ENCODE measurements at places on chromosomes 7 and 10. TPM values are rescaled to one million over a fixed set of nuclear protein-coding genes. Genes with fewer than 3 reads are reported as not detected.

The UCN3 gene
- 0.50 TPM for total RNA-seq

The ACHE gene
- total RNA-seq: 71.4 TPM

The EBLN1 gene
- not detected for total RNA-seq

The LIPF gene
- not detected for total RNA-seq

The MOGAT3 gene
- total RNA-seq: not detected

The ELN gene
- 287 TPM for total RNA-seq

The DLX5 gene
- total RNA-seq: 0.50 TPM

GRCh38 chr10:103823706-103824272 is 31.6 kb downstream of the SH3PXD2A start:
- H3K27ac ChIP-seq: no peak overlapping the region
- no peaks in the 10 kb centered on the region for H3K27me3 ChIP-seq
- H3K36me3 ChIP-seq: no peaks in the 10 kb centered on the region
- H3K4me3 ChIP-seq: no peak overlapping the region
- DNase-seq: no peak
- peaks cover 36% of the 10 kb centered on the region for H3K4me1 ChIP-seq

DNA sequence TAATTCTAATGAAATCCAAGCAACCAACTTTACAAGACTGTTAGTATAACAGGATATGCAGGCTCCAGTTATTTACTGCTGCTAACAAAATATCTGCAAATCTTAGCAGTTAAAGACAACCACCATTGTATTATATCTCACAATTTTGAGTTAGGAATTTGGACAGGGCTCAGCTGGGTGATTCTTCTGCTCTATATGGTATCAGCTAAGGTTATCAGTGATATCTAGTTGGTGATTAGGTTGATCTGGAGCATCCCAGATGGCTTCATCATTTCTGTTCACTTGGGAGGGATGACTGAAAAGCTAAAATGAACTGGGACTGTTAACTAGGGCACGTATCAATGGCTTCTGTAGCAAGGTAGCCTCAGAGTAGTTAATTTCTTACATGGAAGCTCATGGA is 105.7 kb downstream of the MBL2 start:
- H3K27ac ChIP-seq: no peak overlapping the region
- H3K4me3 ChIP-seq: no peak overlapping the region
- no peaks in the 10 kb centered on the region for H3K27me3 ChIP-seq
- no peaks in the 10 kb centered on the region for H3K4me1 ChIP-seq
- DNase-seq: no peak

- H3K4me3 ChIP-seq: no peak within 1 kb of the TSS
- no peak for DNase-seq
- no peak within 1 kb of the TSS for H3K27ac ChIP-seq
- H3K36me3 ChIP-seq: no peaks in the 10 kb centered on the region
- peaks cover 28% of the 10 kb centered on the region for H3K4me1 ChIP-seq
Measured at GRCh38 chr7:27199849-27200760, at the start of gene HOXA13. Gene HOXA13, minus strand, starts transcription at chr7:27200091. Its CDS starts 14 bp downstream, at chr7:27200077.

DNA sequence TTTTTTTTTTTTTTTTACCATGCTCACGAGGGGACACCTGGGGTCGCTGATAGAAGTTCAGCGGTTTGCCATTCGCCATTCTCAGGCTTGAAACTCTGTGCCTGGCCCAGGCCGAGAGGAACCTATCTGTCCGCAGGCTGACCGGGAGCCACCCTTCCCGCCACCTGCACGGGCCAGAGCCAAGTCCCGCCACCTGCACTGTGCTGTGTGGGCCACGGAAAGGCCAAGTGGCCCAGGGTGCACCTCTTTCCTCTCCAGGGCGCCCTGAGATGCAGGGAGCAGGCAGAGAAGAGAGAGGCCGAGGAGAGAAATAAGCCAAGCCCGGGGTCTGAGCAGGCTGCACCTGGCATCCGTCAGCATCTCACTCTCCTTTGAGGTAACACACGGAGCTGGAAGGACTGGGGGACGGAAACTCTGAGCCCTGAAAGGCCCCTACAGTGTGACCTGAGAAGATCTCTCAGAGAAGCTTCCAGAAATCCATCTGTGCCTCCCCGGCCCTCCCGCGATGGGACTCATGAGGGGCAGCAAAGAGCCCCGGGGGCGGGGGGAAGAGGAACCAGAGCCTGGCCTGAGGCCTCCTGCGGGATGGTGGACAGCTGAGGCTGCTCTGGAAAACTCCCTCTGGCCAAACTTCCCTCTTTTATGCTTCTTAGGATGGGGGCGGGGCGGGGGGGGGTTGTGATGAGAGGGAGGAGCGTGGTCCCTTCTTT is 46.6 kb downstream of the PRKAG2 start:
- no peak for DNase-seq
- peaks cover 5% of the 10 kb centered on the region for H3K4me1 ChIP-seq
- no peaks in the 10 kb centered on the region for H3K36me3 ChIP-seq

DNA sequence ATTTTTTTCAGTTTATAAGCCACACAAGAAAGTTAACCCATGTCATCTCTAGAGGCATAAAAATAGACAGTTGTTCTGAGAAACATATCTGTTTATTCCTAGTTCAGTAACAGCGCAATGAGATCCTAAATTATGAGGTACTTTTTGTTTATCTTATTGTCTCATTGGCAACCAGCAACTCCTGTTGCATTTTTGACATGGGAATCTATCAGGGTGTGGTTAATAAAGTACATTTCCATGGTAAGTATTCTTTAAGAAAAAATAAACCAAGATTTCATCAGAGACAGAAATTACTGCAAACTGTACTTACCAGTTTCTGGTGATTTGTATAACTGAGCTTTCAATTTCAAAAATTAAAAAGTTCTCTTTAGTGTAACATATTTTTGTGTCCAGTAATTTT is 9.0 kb downstream of the FAS start:
- no peak overlapping the region for H3K4me3 ChIP-seq
- H3K27me3 ChIP-seq: no peaks in the 10 kb centered on the region
- peaks cover 4% of the 10 kb centered on the region for H3K4me1 ChIP-seq
- no peak for DNase-seq
- H3K36me3 ChIP-seq: no peaks in the 10 kb centered on the region
- H3K27ac ChIP-seq: no peak overlapping the region

GRCh38 chr7:105444342-105444987 is 55.7 kb upstream of the SRPK2 start:
- no peaks in the 10 kb centered on the region for H3K36me3 ChIP-seq
- no peak overlapping the region for H3K4me3 ChIP-seq
- DNase-seq: no peak

All from spinal cord (tissue), 10 donors.